ENCODE measurements at places on chromosomes 2 and 18.

- DNase-seq, result no peak
Observed at GRCh38 chr18:32730620-32731091, 42.2 kb downstream of the KLHL14 start.

GRCh38 chr2:118059919-118060478, 28.3 kb upstream of the INSIG2 start:
- no peak for DNase-seq

DNA sequence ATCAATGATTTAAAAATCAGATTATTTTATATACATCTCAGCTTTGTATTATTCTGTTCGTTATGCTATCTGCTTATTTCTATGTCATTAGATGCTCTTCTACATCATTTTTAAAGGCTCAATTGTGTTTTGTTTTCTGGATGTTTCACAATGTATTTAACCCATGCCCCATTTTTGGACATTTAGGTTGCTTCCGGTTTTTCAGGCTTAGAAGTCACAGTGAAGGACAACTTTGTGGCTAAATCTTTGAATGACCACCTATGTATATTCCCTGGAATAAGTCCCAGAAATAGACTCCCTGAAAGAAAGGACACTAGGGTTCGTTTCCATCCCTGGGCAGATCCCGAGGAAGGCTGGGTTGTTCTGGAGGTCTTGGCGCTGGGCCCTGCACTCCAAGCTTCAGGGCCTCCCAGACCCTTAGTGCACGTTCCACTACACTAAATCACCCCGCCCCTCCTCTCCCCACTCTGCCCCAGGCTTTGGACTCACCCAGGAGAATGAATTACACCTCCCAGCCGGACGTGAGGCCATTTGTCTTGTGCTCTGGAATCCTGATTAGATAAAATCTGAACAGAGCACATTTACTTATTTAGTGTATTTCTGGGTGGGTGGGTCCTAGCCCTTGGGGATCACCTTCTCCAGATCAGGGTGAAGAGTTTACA, 188.2 kb downstream of the ZFP36L2 start:
- no peak for DNase-seq

DNA sequence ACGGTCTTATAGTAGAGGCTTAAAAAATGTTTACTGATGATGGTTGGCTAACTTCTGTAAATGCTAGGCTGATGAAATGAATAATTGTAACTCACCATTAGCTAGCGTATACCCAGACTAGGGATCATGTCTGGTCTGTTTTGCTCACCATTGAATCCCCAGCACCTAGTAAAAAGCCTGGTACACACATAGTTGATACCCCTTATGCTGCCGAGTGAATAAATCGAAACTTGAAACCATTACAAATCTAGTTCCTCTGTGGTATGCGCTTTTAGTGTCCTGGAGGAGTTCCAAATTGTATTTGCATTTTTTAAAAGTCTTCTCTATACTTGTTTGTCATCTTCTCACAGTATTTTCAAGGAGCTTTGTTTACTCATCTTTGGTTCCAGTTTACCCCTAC, 1.3 kb downstream of the TAF1B start:
- DNase-seq, result no peak

DNA sequence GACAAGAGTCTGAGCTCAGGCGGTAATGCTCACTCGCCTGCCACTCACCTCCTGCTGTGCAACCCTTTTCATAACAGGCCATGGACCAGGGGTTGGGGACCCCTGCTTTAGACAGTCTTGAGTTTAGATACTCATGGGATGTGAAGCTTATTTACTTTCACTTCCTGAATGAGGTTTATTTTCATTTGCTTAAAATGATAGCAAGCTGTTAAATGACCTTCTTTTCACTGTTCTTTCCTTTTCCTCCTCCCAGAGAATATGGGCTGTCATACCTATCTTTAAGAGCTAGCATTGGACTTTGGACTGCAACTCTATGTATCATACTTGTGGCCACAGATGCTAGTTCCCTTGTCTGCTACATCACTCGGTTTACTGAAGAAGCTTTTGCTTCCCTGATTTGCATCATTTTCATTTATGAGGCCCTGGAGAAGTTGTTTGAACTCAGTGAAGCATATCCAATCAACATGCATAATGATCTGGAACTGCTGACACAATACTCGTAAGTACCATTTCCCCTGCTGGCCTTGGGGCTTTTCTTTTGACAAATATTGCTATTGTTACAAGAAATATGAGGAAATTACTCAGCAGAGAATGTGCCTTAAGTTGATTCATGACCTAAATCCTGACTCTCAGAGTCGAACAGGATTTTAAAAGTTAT, 168.5 kb downstream of the DPP4 start:
- DNase-seq, result no peak

GRCh38 chr2:234051374-234052070, 1.0 kb downstream of the SPP2 start:
- DNase-seq, result no peak

GRCh38 chr2:8548619-8549150, 133.2 kb upstream of the ID2 start:
- DNase-seq, result no peak

- DNase-seq, result no peak
Observed at GRCh38 chr18:50189160-50189559, 5.8 kb downstream of the MYO5B start.

- no peak for DNase-seq
Observed at GRCh38 chr2:108634576-108635160, 84.6 kb upstream of the RANBP2 start.

GRCh38 chr18:7338846-7339245, 108.0 kb downstream of the LRRC30 start:
- DNase-seq, result no peak
